ENCODE measurements at places on chromosomes 3 and 15.

- no peak for DNase-seq
Observed at GRCh38 chr3:41095702-41096101, 103.6 kb upstream of the CTNNB1 start.

DNA sequence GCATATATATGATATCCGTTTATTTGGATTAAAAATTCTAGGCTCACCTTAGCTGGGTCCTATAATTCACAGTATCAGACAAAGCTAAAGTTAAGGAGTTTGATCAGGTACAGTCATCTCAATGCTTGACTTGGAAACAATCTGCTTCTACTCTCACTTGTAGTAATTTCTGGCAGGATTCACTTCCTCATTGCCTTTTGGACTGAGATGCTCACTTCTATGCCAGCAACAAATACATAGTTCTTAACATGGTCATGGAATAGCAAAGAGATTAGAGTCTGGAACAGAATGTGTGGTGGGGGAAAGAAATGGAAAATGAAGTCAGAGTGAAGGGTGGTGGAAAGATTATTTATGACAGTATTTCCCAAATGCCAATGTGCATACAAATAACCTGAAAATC lies 693.6 kb downstream of the CADM2 start:
- DNase-seq: no peak

DNA sequence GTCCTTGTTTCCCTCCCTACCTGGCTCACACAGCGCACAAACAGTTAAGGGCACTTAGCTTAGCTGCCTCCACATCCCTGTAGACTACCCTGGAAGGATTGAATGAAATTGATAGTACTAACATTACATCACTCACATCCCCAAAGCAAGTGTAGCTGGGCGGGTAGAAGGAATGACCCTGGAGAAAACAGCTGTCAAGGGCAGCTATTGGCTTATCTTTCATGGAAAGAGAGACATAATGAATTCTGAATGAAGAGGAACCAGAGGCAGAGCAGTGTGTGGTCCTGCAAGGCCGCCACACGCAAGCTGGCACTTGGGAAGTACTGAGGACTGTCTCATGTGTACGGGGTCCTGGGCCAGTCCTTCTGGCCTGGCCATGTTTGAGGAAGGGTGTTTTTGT lies 369.6 kb upstream of the RGMA start:
- DNase-seq: no peak

DNA sequence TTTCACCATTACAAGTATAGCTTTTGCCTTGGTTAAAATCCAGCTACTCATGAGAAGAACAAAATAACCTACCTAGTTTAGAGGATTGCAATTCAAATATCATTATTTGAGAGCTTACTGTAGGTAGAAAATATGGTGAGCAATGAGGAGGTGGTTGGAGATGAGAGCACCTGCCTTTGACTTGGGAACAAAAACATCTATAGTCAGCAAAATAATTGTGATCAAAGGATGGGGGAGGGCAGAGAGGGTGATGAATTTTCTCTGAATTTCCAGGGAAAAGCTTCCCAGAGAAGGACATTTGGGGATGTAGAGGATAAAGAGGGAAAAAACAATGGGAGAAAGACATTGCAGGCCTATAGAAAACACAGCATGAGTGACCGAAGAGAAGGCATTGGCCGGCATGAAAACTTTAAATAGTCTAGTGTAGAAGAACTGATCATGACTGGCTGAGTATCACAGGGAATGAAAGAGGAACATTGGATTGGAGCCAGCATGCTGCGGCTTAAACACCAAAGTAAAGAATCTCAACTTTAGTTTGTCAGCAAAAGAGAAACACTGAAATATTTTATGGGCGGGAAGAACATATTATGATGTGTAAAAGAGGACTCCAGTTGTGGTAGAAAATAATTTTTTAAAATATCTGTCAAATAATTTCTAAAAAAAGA lies 581.3 kb downstream of the UNC13C start:
- no peak for DNase-seq

DNA sequence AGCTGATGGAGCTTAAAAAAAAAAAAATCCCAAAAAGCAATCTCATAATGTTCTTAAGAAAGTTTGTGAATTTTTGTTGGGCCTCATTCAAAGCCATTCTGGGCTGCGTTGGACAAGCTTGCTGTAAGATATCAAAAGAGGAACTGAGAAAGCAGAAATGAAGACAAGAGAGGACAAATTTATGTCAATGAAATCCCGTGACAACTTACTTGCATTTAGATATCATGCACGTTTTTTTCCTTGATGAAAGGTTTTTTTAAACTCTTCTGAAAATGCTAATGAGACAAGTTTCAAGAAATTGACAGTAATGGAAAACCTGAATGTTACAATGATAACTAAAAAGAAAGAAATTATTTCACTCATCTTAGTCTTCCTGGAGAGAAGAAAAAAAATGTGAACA lies 662.9 kb downstream of the SQOR start:
- no peak for DNase-seq

DNA sequence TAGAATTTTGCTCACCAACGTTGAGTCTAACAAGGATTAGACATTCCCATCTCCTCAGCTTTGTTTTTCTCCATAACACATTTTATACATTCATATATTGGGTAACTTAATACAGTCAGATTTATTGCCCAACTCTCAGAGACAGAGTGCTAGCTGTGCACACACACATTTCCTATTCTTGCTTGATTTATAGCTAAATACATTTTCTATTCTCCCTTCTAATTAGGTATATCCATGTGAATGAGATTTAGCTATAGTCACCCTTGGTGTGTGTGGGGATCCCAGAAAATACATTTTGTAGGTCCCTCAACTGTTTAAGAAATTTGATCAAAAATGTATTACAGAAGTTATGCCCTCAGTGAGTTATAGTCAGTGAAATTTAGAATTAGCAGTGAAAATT lies 715.4 kb downstream of the NSUN3 start:
- DNase-seq: no peak

- DNase-seq: no peak
Observed at GRCh38 chr15:66328771-66329170, 27.7 kb downstream of the TIPIN start.

DNA sequence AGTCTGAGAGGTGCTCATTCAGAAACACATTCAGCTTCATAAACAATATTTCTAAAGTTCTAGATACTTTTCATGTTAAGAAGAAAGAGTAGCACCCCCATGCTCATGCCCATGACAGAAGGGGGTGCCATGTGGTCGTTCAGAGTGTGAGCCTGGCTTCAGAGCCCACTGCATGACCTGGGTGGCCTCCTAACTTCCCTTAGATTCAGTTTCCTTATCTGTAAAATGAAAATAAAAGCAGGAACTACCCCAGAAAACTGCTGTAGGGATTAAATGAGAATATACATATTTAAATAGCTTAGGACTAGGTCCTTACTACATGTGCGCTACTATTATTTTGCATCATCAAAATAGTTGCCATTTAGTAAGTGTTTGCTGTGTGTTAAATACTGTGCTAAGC lies 69.2 kb downstream of the ABHD5 start:
- DNase-seq: no peak

DNA sequence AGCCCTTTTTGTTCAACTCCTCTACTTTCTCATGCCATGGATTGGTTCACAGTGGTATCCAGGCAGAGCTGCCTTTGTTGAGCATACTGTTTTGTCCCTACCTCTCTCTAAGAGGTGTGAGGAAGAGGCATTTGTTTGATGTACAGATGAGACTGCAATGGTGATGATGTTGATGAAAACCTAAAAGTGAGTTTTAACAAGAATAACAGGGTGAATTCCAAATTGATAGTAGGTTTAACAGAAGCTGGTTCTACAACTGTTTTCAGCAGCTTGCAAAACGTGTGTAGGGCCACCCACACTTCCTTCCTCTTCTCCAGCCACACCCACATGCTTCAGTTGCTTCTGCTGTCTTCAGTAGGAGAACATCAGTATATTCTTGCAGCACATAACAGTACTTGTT lies 10.2 kb downstream of the SNRK start:
- peak; percentile 18 for DNase-seq

- DNase-seq: peak; percentile 79
Observed at GRCh38 chr15:74179101-74179841, 5.8 kb downstream of the ISLR start.

DNA sequence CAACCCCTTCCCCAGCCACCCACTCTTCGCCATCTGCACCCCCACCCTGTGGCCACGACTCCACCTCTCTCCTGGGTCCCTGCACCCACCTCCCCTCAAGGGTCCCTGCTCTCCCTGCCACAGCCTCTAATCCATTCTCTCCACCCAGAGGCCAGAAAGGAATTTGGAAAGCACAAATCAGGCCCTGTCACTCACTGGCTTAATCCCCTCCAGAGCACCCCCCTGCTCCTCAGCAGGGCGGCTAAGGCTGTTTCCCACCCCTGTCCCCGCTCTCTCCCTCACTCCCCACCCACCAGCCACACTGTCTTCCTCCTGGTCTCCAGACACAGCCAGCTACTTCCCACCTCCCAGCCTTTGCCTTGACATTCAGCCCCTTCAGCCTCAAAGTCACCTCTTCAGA lies 150.0 kb upstream of the LINGO1 start:
- DNase-seq: no peak

GRCh38 chr3:136728918-136729317 lies 23.3 kb downstream of the STAG1 start:
- peak; percentile 68 for DNase-seq

Measured in HCEC 1CT (cell line).